ENCODE measurements at places on chromosomes 3 and 15.

GRCh38 chr15:81357180-81357686 lies 16.8 kb downstream of the TMC3 start:
- DNase-seq = no peak

- DNase-seq = no peak
These were observed 79.9 kb downstream of the GTPBP8 start for GRCh38 chr3:113070681-113071113.

- no peak for DNase-seq
These were observed 44.3 kb upstream of the TLE3 start for GRCh38 chr15:70142072-70142321.

DNA sequence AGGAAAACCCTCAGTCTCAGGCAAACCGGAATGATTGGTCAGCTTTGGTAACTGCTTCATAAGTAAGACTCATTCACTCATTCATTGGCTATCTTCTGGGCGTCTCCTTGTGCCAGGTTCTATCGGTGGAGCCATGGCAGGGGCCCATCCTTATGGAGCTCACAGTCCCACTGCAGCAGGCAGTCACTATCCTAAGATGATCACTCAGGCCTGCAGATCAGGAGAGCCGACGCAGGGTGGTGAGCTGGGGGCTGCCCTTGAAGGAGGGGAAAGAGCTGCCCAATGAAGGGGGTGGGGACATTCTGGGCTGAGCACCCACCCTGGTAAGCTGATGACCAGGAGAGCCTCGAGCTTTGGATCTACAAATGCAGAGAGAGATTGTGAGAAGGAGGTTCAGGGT lies 20.5 kb upstream of the FGD5 start:
- no peak for DNase-seq

DNA sequence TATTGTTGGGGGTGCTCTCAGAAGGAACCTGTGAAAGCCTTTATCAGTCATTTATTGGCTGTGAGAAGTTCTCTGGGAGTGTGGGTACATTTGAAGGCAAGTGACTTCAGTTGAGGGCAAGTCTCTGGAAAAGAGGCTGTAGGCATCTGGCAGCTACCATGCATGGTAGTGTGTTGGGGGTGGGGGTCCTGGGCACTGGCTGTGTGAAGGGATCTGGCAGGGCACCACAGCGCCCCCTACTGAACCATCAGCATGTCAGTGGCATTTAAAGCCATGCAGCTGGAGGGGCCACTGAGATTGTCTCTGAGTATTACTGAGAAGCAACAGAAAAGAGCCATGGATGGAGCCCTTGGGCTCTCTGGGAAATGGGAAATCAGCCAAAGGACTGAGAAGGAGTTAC lies 30.6 kb downstream of the CRTAP start:
- DNase-seq = no peak

DNA sequence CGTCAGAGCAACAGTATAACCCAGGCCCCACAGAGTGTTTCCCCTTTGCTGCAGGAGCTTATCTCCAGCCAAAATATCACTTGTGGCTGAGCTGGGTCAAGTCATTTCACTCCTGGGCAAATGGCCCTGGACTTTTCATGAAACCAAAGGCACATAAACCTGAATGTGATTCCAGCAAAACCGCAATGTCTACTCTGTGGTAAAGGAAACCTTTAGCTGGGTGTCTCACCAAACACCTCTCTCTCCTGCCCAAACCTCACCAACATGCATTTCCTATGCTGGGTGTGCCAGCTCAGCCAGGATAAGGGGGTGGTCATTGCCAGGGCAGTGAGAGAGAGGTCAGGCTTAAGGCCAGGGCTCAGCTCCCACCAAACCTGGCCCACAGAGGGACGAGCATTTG lies 67.4 kb downstream of the GTPBP8 start:
- no peak for DNase-seq

DNA sequence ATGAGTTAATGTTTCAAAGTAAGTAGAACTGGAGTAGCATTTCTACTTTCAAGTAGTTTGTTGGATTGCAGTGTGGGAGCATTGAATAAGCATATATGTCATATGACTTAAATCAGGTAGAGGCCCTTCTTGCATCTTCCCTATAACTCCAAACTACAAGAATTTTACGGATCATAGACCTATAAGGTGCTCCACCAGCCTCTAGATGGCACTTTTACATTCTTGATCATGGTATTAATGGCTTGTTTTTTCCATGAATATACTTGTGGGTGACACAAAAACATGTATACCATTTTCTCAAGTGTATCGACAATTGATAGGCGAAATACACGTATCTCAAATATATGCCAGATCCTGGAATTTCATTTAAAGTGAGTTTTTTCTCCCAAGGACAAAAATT lies 311.1 kb downstream of the ZPLD1 start:
- no peak for DNase-seq

DNA sequence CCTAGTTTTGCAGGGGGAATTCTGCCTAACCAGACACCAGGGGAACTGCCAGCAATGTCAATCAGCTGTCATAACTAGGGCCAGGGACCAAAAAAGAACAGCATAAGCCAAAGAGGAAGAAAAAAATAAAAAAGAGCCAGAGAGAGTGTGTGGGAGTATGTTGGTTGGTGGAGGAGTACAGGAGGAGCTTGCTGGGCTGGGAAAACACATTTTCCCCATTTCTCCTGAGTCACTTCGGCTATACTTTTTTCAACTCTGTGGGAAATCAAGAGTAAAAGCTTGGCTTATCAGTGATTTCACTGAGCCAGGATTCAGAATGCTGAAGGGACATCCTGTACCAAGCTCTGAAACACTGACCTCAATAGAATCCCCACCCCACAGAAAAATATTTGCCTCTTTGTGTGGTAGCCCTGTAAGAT lies 144.7 kb upstream of the DPH6 start:
- peak; percentile 93 for DNase-seq

- DNase-seq = no peak
These were observed 1.0 kb downstream of the ZFAND6 start for GRCh38 chr15:80060356-80061006.

DNA sequence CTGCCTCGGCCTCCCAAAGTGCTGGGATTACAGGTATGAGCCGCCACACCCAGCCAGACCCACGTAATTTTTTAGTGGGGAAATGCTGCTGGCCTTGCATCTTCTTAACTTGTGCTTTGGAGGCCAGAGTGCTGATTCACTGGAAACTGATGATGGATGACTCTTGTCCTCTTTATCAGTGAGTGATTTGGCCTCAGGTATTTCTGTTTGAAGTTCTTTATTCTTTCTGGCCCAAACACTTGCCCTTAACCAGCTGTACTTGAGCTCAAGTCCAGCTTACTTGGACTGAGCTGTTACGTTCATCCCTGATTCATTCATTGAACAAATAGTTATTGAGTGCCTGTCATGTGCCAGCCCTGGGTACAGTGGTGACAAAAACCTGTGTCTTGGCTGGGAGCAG lies 4.2 kb downstream of the PTPN23 start:
- DNase-seq = no peak

DNA sequence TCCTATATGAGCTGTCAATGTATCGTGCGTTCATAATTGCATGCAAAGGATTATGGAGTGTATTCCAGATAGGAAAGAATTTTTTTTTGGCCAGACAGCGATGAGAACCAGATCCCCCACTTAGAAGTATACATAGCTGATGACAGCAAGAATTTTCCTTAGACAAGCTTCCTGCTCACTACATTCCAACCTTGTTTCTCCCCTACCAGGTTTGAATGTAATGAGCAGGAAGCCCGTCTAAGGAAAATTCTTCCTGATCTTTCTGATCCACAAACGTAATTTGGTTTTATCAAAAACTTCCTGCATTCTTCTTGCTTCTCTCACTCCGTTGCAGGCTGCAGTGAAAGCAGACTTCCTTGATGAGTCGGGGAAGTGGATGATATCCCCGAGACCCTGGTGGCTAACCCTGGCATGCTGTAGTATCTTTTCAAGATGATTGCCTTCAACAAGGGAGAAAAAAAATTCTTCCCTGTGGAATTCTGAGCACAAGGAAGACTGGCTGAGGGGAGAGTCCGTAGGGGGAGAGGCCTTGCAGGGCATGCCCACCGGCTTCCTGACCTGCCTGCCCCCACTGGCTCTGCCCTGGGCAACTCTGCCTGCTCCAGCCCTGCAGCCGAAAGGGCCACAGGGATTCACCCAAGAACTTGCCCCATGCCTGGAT lies 243.1 kb downstream of the TLE3 start:
- DNase-seq = no peak

DNA sequence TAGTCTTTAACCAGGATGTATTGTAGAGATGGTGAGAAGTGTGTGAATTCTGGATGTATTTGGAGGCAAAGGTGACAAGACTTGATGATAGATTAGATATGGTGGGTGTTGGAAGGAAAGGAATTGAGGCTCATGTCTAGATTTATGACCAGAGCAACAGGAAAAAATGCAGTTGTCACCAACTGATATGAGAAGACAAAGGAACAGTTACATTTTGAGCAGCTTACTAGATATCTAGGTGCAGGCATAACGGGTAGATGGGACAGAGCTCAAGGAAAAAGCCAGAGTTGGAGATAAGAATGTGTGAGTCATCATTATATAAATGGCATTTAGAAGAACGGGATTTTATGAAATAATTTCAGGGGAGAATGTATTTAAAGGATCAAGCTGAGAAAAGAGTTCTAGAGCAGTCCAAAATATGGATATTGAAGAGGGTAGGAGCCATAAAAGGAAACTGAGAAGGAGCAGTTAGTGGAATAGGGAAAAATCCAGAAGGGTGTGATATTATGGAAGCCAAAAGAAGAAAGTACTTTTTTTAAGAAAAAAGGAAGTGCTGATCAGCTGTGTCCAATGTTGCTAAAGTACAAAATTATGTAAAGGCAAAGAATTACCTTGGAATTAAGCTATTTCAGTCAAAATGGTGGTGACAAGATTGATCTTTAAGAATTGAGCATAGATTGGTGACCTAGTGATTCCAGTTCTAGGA lies 262.5 kb downstream of the CGGBP1 start:
- DNase-seq = no peak

GRCh38 chr3:34218706-34219385 lies 420.4 kb downstream of the PDCD6IP start:
- DNase-seq = no peak

DNA sequence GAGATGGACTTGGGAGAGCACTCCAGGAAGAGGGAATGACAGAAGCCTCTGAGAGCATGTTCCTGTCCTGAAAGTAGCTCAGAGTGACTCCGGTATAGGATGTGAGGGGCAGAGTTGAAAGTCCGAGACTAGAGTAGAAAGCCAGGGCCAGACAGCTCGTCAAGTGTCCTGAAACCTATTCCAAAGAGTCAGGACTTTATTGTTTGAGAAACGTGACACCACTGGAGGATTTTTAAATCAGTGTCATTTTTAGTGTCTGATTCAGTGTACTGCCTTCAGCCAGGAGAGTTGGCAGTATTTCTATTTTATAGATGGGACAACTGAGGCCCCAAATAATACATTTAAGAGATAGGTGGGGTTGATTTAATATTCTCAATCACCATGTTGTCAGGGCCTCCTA lies 1.6 kb upstream of the RBMS3 start:
- DNase-seq = no peak

DNA sequence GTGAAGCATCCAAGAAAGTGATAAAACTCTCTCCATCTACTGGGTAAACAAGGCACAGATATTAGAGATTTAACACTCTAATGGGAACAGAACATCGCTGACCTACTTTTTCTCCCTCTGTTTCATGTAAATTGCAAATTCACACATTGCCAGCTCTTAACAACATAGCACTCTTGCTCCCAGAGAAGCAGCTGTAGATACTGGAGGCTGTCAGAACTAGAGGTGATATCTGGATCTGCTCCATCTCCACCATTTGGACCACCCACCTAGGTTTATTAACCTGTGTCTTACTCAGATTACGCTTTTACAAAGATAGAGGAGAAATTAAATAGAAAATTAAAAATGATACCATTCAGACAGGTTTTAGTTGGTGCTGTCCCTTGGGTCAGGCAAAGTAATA lies 289.1 kb upstream of the CRBN start:
- no peak for DNase-seq

GRCh38 chr3:17213102-17213501 lies 328.3 kb downstream of the PLCL2 start:
- DNase-seq = no peak

GRCh38 chr15:78996894-78997275 lies 52.0 kb upstream of the CTSH start:
- DNase-seq = no peak

- DNase-seq = no peak
These were observed 92.9 kb downstream of the RAB11A start for GRCh38 chr15:65962187-65962586.

DNA sequence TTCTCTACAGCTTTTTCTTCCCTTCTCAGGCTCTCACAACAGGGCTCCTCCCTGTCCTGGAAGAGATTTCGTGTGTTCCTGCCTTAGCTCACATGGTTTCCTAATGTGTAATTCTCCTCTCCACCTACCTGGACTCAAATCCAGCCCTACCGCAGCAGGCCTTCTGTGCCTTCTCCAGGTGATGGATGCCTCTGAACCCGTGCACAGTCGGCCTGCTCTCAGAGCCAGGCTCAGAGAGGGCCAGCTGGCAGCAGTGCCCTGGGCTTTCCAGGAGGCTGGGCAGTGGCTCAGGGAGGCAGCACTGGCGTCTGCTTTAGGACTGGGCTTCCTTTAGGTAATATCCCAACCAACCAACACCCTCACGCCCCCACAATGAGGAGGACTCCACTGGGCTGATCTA lies 123.2 kb upstream of the TMC3 start:
- no peak for DNase-seq

GRCh38 chr3:51382947-51383578 lies 2.0 kb upstream of the MANF start:
- no peak for DNase-seq

DNA sequence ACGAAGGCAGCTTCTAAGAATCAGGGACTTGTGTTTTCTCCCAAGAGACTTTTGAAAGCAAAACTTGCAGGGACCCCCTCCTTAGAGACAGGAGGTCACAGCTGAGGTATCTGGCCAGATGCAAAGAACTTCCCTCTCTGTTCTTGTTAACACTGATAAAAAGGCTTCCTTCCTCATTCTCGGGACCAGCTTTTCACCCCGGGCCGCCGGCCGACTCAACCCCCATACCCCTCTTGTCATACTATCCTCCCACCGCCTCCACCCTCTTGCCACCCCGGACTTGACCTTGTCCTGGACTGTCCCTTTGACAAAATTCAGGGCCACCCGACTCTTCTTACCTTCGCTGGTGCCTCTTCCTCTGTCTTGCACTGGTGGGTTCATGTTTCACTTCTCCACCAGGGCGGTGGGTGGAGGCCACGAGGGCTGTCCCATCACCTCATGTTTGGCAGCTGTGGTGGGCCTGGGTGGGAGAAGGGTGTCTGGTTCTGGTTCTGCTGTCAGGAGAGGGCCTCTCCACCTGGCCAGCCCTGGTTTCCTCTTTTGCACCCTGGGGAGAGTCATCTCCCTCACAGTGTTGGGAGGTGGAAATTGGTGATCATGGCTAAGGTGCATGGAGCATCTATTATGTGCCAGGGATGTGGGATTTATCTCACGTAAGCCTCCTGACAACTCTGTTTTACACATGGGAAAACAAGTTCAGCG lies 32.5 kb downstream of the BHLHE40 start:
- no peak for DNase-seq

DNA sequence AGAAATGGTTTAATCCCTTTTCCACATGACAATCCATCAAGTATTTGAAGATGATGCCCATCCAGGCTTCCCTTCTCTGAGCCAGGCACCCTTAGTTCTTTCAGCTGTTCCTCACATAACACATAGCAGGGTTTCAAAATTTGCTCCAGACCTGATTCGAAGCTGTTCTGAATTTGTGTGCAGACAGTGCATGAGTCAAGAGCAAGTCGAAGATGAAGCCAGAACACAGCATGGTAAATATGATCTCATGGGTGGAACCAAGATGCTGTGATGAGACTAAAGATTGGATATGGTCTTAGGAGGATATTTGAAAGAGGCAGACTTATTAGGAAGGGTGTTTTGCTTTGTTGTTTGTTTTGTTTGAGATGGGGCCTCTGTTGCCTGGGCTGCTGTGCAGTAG lies 32.6 kb upstream of the PDE8A start:
- DNase-seq = no peak

- DNase-seq = no peak
These were observed 60.0 kb downstream of the STT3B start for GRCh38 chr3:31592764-31593163.

Data from pulmonary artery endothelial cell (primary cell).